T-helper 2 cell (primary cell): ENCODE measurements at places on chromosomes 2 and 18.

- DNase-seq, result no peak
Observed at GRCh38 chr2:168397629-168398028, 58.4 kb upstream of the CERS6 start.

- DNase-seq, result no peak
Observed at GRCh38 chr2:220946552-220946951, 625.6 kb downstream of the EPHA4 start.

DNA sequence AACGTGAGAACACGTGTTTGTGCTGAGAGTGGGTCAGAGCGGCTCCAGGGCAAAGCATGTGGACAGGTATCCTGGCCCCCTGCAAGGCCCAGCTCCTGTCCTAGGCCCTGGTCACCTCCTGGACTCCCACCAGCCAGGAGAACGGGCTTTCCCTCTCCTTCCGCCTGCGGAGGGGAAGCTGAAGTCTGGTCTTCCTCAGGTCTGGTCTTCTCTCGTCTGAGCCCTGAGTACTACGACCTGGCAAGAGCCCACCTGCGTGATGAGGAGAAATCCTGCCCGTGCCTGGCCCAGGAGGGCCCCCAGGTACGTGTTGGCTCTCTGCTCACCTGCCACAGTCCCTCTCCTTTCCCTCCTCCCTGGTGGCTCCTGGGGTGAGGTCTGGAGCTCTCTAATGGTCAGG is 963 bp downstream of the GNLY start:
- no peak for DNase-seq

- DNase-seq, result no peak
Observed at GRCh38 chr18:60656553-60656952, 284.0 kb upstream of the MC4R start.

DNA sequence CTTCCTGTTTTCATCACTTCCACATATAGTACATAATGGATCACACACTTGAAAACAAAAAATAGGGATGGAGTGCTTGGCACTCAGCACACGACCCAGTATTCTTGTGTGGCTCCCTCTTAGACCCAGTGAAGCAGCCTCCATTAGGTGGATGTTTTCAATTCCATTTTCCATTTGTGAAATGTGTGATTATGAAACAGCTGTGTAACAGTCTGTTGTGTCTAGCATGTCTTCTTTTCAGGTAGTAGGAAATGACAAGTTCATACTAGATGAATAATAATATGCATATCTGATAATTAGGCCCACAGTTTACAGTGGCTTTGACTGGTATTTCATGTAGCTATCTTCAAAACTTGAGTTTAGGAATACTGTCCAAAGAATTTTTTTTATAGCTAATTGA is 35.5 kb downstream of the EML6 start:
- no peak for DNase-seq

DNA sequence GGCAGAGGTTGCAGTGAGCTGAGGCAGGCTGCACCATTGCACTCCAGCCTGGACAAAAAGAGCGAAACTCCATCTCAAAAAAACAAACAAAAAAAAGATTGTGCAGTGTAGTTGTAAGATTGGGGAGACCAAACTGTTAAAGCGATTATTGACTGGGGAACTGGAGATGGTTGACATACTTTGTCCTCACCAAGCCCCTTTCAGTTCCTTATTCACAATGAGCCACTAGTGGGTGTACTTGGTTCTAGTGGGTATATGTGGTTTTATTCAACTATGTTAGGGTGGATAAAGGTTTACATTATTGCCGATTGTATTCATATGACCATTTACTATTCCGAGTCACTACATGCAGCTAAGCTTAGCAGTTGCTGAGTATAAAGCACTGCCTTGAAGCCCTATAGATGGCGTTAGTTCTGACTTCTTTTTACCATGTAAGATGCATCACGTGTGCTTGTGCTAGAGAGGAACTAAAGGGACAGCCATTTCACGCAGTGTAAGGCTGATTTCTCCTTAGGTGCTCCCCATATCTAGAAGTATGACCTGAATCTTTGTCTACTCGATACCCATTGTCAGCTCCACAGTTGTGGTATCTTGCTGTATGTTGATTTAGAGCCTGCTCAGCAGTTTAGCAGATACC is 12.1 kb downstream of the EIF4E2 start:
- no peak for DNase-seq
